ENCODE measurements at places on chromosomes 1 and 21. TPM values are rescaled to one million over a fixed set of nuclear protein-coding genes. Genes with fewer than 3 reads are reported as not detected.
A peak's percentile ranks its signal among the peaks of the same experiment; 100 is the strongest.

DNA sequence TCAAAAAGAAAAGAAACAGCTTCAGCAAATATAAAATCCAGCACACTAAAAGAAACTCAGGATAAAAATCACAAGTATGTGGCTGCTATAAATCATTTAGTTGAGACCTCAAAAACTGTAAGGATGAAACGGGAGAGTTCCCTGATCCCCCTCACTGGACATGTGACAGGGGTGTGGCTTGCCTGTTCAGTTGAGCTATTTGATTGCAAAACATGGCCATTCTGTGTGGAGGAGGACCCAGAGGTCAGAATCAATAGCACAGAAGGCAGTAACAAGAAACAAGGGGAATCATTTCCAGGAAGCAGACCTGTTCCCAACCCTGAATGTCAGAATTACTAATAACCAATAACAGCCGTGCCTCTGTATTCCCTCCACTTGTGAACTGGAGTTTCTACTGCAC is 27.9 kb downstream of the RBM11 start:
- no peak for DNase-seq
- no peaks in the 10 kb centered on the region for H3K27me3 ChIP-seq
- no peaks in the 10 kb centered on the region for H3K4me1 ChIP-seq
- no peak overlapping the region for H3K27ac ChIP-seq

GRCh38 chr1:222772996-222773379 is 36.0 kb downstream of the FAM177B start:
- no peak for DNase-seq
- H3K36me3 ChIP-seq = no peaks in the 10 kb centered on the region
- no peak overlapping the region for H3K27ac ChIP-seq
- no peak overlapping the region for H3K4me3 ChIP-seq

DNA sequence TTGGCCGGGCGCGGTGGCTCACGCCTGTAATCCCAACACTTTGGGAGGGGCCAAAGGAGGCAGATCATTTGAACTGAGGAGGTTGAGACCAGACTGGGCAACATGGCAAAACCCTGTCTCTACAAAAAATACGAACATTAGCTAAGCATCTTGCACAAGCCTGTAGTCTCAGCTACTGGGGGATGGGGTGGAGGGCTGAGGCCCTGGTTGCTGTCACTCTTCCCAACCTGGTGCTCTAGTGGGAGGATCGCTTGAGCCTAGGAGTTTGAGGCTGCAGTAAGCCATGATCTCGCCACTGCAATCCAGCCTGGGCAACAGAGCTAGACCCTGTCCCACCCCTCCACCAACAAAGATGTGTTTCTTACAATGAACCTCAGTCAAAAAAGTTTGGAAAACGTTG is 2.8 kb downstream of the PHGDH start:
- peak overlapping the region; percentile 99 for H3K4me3 ChIP-seq
- DNase-seq = peak; percentile 48
- no peak overlapping the region for H3K27ac ChIP-seq
- peaks cover 12% of the 10 kb centered on the region for H3K4me1 ChIP-seq
- no peaks in the 10 kb centered on the region for H3K36me3 ChIP-seq
- H3K27me3 ChIP-seq = no peaks in the 10 kb centered on the region

DNA sequence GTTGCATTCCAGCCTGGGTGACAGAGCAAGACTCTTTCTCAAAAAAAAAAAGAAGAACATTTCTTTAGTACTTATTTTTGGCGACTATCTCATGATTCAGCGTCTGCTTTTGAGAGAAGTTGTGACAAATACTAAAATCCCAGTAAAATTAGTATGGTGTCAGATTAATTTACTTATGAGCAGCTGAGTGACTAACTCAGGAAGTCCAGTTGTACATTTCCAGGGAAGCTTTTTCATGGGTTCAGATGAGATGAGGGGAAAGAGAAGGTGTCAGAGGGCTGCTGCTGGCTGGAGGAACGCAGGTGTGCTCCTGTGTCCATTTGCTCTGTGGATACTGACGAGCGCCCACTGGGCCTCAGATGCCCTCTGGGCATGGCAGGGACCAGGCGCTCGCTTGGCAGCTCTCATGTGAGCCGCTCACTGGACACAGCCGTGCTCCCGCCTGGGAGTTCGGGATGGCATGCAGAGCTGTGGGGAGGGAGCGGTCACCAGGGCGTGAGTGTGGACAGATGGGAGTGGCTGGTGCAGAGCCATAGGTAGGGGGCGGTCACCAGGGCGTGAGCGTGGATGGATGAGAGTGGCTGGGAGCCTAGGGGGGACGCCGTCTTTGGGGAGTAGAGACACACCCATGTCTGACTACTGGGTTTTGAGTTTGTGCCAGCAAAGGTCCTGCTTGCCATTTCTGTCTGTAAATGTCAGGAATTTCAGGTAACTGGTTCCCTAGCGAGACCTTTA is 55.0 kb downstream of the ADARB1 start:
- H3K27me3 ChIP-seq = no peaks in the 10 kb centered on the region
- no peaks in the 10 kb centered on the region for H3K36me3 ChIP-seq
- no peak overlapping the region for H3K4me3 ChIP-seq
- H3K4me1 ChIP-seq = no peaks in the 10 kb centered on the region

- peak; percentile 72 for DNase-seq
- no peak overlapping the region for H3K4me3 ChIP-seq
- H3K27ac ChIP-seq = no peak overlapping the region
- H3K4me1 ChIP-seq = peaks cover 22% of the 10 kb centered on the region
Measured at GRCh38 chr1:156435545-156436140, 64.9 kb downstream of the MEF2D start.

- no peaks in the 10 kb centered on the region for H3K27me3 ChIP-seq
- no peaks in the 10 kb centered on the region for H3K36me3 ChIP-seq
- H3K4me1 ChIP-seq = peaks cover 6% of the 10 kb centered on the region
- no peak overlapping the region for H3K4me3 ChIP-seq
- no peak for DNase-seq
- no peak overlapping the region for H3K27ac ChIP-seq
Measured at GRCh38 chr1:100862591-100862990, 32.1 kb downstream of the EXTL2 start.

DNA sequence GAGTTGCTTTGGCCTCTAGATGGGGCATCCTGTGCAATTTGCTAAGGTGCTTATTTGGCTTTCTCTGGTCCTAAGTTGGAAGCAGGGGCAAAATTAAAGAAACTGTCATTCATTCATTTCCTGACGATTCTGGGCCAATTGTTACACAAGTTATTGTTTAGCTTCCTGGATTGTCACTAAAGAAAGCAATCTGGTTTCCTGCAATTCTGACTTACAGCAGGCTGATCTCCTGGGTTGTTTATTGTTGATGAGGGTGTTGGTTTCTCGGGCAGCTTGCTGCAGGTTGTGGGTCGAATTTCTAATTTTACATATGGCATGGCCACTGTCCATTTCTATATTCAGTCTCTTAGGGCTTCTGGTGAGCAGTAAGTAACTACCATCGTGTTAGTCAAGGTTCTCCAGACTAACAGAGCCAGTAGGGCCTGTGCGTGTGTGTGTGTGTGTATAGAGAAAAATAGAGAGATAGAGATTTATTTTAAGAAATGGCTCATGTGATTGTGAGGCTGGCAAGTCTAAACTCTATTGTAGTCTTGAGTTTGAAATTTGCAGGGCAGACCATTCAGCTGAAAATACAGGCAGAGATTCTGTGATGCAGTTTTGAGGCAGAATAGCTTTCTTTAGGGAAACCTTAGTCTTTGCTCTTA is 30.4 kb downstream of the CTH start:
- H3K36me3 ChIP-seq = peaks cover 26% of the 10 kb centered on the region
- H3K4me3 ChIP-seq = no peak overlapping the region
- no peaks in the 10 kb centered on the region for H3K4me1 ChIP-seq
- H3K27ac ChIP-seq = no peak overlapping the region
- H3K27me3 ChIP-seq = no peaks in the 10 kb centered on the region

GRCh38 chr1:119338004-119338403 is 30.6 kb upstream of the HAO2 start:
- no peaks in the 10 kb centered on the region for H3K27me3 ChIP-seq
- no peaks in the 10 kb centered on the region for H3K36me3 ChIP-seq
- no peak for DNase-seq

DNA sequence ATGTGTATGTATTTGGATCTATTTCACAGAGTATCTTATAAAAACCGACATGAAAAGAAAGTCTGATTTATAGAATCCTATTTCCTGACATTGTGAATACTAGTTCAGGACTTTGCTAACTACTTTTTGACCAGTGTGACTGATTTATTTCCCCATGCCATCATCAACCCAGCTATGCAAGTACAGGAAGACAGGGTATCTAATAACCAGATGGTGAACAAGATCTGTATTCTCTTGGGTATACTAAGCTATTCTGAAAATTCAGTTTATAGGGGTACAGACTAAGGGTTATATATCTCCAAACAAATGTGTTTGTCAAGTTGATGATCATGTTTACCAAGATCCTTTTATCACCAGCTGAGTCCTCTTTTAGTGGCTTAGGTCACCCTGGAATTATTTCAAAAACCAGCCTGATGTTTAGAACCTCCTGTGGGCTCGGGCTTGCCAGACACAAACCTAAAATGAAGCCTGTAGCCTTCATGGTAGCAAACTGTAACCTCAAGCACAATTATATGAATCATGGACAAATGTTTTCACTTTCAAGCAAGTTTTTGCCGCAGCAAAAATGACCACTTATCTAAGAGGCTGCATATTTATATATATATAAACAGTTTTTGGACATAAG is 185.1 kb downstream of the FGGY start:
- no peaks in the 10 kb centered on the region for H3K4me1 ChIP-seq
- peaks cover 3% of the 10 kb centered on the region for H3K27me3 ChIP-seq
- no peak overlapping the region for H3K4me3 ChIP-seq
- H3K27ac ChIP-seq = no peak overlapping the region

- peak; percentile 41 for DNase-seq
- peak overlapping the region; percentile 40 for H3K27ac ChIP-seq
- no peak overlapping the region for H3K4me3 ChIP-seq
- H3K36me3 ChIP-seq = no peaks in the 10 kb centered on the region
- H3K27me3 ChIP-seq = no peaks in the 10 kb centered on the region
Measured at GRCh38 chr1:7301664-7301981, 469.5 kb upstream of the VAMP3 start.

- H3K36me3 ChIP-seq = peaks cover 3% of the 10 kb centered on the region
- DNase-seq = no peak
- H3K4me3 ChIP-seq = no peak overlapping the region
- H3K27ac ChIP-seq = no peak overlapping the region
- H3K4me1 ChIP-seq = no peaks in the 10 kb centered on the region
Measured at GRCh38 chr1:63858153-63858552, 84.3 kb downstream of the ROR1 start.

- H3K27me3 ChIP-seq = no peaks in the 10 kb centered on the region
- no peak for DNase-seq
- no peaks in the 10 kb centered on the region for H3K4me1 ChIP-seq
- H3K36me3 ChIP-seq = no peaks in the 10 kb centered on the region
- H3K27ac ChIP-seq = no peak overlapping the region
Measured at GRCh38 chr1:24349891-24350290, 30.7 kb downstream of the GRHL3 start.

Gene CCDC190
- total RNA-seq = not detected

Gene HMCN1
- 7.6 TPM for total RNA-seq

Gene SASS6
- total RNA-seq = 15.5 TPM

Gene ANGPTL3
- total RNA-seq = not detected

Data from endodermal cell (in vitro differentiated cells).